Aorta (tissue), 5 donors: ENCODE measurements at places on chromosomes 4 and X. TPM values are rescaled to one million over a fixed set of nuclear protein-coding genes. Genes with fewer than 3 reads are reported as not detected.

Gene QRFPR
- not detected for total RNA-seq

Gene KIAA1210
- not detected for total RNA-seq

Gene SLC49A3
- 20.0 TPM for total RNA-seq

Gene RASL11B
- 5.7 TPM for total RNA-seq

Gene CLDN22
- total RNA-seq, result not detected

Gene PNMA6A
- total RNA-seq, result 2.3 TPM

Gene CFP
- 5.2 TPM for total RNA-seq

DNA sequence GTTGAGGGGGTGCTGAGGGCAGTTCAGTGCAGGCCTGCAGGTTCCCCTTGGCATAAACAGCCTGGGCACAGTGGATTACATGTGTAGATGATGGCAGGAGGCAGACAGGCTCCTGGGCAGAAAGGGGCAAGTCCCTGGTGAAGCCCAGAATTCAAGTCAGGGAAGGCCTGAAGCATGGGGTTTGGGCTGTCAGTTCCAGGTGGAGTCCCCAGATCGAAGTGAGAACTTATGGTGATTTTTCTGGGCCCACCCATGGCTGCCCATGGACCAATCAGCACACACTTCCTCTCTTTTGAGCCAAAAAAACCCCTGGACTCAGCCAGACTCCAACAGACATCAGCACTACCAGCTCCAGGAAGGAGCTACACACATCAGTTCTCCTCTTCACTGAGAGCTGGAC lies 529.1 kb downstream of the PPARGC1A start:
- H3K27me3 ChIP-seq, result no peaks in the 10 kb centered on the region
- no peaks in the 10 kb centered on the region for H3K36me3 ChIP-seq

GRCh38 chr4:150237110-150237872 lies 159.0 kb downstream of the DCLK2 start:
- no peak overlapping the region for H3K27ac ChIP-seq
- H3K4me3 ChIP-seq, result no peak overlapping the region
- no peak for DNase-seq
- H3K27me3 ChIP-seq, result no peaks in the 10 kb centered on the region
- peaks cover 3% of the 10 kb centered on the region for H3K36me3 ChIP-seq

DNA sequence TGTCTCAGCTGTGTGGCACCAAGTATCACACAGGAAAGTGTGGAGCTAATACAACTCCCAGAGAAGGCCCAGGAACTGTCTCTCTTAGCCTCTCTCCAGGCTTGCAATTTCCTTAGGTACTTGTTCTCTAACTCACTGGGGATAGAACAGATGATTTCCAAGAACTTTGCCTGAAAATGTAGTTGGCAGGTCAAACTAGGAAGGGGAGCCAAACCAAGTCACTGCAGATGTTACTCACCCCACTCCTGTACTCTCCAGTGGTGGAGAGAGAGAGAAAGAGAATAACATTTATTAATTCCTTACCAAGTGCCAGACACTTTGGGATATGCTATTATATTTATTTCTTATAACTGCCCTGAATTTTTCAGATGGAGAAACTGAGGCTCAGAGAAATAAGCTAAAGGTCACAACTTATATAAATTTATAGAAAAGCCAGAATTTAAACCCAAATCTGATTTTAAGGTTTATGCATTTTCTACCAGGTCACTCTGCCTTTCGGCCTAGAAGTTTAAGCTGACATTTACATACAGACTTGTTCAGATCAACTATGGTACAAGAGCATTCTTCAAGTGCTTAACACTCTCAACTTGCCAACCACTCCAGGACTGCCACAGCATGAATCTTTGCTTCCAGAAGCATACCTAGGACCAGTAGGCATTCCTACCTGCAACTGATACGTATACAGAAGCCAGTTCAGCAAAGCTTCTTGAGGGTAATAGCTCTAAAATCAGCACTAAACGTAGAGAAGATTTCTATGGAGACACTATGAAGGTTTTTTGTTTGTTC lies 248.6 kb upstream of the ETNPPL start:
- DNase-seq, result no peak
- H3K4me3 ChIP-seq, result no peak overlapping the region
- H3K36me3 ChIP-seq, result no peaks in the 10 kb centered on the region
- no peaks in the 10 kb centered on the region for H3K4me1 ChIP-seq
- H3K27ac ChIP-seq, result no peak overlapping the region

- no peaks in the 10 kb centered on the region for H3K27me3 ChIP-seq
- H3K36me3 ChIP-seq, result no peaks in the 10 kb centered on the region
- DNase-seq, result no peak
- no peak overlapping the region for H3K4me3 ChIP-seq
- no peak overlapping the region for H3K27ac ChIP-seq
- H3K4me1 ChIP-seq, result no peaks in the 10 kb centered on the region
These were observed 71.6 kb downstream of the PRRG1 start for GRCh38 chrX:37420756-37421155.

GRCh38 chrX:46301903-46302302 lies 243.3 kb downstream of the ZNF674 start:
- no peak overlapping the region for H3K27ac ChIP-seq
- no peaks in the 10 kb centered on the region for H3K27me3 ChIP-seq
- no peak overlapping the region for H3K4me3 ChIP-seq

- H3K4me3 ChIP-seq, result no peak overlapping the region
- no peaks in the 10 kb centered on the region for H3K27me3 ChIP-seq
- no peak for DNase-seq
- H3K4me1 ChIP-seq, result no peaks in the 10 kb centered on the region
- no peak overlapping the region for H3K27ac ChIP-seq
These were observed 106.3 kb downstream of the REPS2 start for GRCh38 chrX:17052793-17053192.

DNA sequence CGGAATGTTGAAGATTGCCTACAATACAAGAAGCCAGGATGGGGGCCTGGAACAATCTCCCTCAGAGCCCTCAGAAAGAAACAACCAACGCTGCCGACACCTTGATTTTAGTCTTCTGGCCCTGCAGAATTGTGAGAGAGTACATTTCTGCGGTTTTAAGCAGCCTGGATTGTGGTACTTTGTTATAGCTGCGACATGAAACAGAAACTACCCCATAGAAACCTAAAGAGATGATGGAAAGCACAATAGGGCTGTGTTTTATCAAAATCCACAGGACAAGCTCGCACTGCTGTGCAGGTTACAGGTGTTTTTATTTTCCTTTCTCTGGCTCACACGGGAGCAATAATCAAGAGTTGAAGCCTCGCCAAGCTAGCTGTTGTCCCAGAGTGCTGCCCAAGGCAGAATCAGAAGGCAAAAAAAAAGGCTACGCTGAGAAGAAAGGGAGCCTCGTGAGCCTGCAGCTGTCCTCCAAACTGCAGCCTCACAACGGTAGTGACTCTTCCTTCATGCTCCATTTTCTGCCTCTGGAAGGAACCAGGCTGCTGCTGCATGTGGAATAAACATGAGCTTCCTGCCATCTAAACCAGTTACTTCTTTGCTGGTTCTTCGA lies 232.4 kb downstream of the LDB2 start:
- no peak overlapping the region for H3K27ac ChIP-seq
- H3K4me1 ChIP-seq, result no peaks in the 10 kb centered on the region
- H3K4me3 ChIP-seq, result no peak overlapping the region
- no peaks in the 10 kb centered on the region for H3K36me3 ChIP-seq

GRCh38 chr4:183823434-183823833 lies 81.7 kb upstream of the STOX2 start:
- H3K36me3 ChIP-seq, result no peaks in the 10 kb centered on the region
- H3K27me3 ChIP-seq, result no peaks in the 10 kb centered on the region
- no peak overlapping the region for H3K27ac ChIP-seq
- H3K4me3 ChIP-seq, result no peak overlapping the region
- H3K4me1 ChIP-seq, result no peaks in the 10 kb centered on the region

- H3K36me3 ChIP-seq, result no peaks in the 10 kb centered on the region
- no peaks in the 10 kb centered on the region for H3K27me3 ChIP-seq
- DNase-seq, result no peak
- H3K27ac ChIP-seq, result no peak overlapping the region
- no peak overlapping the region for H3K4me3 ChIP-seq
- H3K4me1 ChIP-seq, result no peaks in the 10 kb centered on the region
These were observed 472.7 kb downstream of the IDS start for GRCh38 chrX:149032449-149032848.

- H3K4me3 ChIP-seq, result no peak overlapping the region
- no peaks in the 10 kb centered on the region for H3K36me3 ChIP-seq
- no peak overlapping the region for H3K27ac ChIP-seq
- no peak for DNase-seq
- H3K4me1 ChIP-seq, result peaks cover 6% of the 10 kb centered on the region
These were observed 249.1 kb downstream of the DCLK2 start for GRCh38 chr4:150327262-150327780.

GRCh38 chr4:127732623-127733328 lies 2.6 kb downstream of the SLC25A31 start:
- no peaks in the 10 kb centered on the region for H3K36me3 ChIP-seq
- no peaks in the 10 kb centered on the region for H3K27me3 ChIP-seq
- no peak for DNase-seq
- no peak overlapping the region for H3K4me3 ChIP-seq
- no peaks in the 10 kb centered on the region for H3K4me1 ChIP-seq
- H3K27ac ChIP-seq, result no peak overlapping the region
